Left cardiac atrium (tissue), 4 donors: ENCODE measurements at places on chromosomes 12 and 14. TPM values are rescaled to one million over a fixed set of nuclear protein-coding genes. Genes with fewer than 3 reads are reported as not detected.

IL22 gene
- not detected for total RNA-seq

TXNDC16 gene
- total RNA-seq: 6.2 TPM

RNASE3 gene
- not detected for total RNA-seq

DAO gene
- not detected for total RNA-seq

MYO1A gene
- total RNA-seq: 0.09 TPM

SLC2A13 gene
- 16.3 TPM for total RNA-seq

LRRC10 gene
- 19.6 TPM for total RNA-seq

TTC7B gene
- total RNA-seq: 61.9 TPM

HPD gene
- total RNA-seq: 1.8 TPM

NEMF gene
- 48.6 TPM for total RNA-seq

ADCK1 gene
- total RNA-seq: 8.4 TPM

SPATS2 gene
- 10.5 TPM for total RNA-seq
